ENCODE measurements at places on chromosomes 3 and 15.
A peak's percentile ranks its signal among the peaks of the same experiment; 100 is the strongest.

DNA sequence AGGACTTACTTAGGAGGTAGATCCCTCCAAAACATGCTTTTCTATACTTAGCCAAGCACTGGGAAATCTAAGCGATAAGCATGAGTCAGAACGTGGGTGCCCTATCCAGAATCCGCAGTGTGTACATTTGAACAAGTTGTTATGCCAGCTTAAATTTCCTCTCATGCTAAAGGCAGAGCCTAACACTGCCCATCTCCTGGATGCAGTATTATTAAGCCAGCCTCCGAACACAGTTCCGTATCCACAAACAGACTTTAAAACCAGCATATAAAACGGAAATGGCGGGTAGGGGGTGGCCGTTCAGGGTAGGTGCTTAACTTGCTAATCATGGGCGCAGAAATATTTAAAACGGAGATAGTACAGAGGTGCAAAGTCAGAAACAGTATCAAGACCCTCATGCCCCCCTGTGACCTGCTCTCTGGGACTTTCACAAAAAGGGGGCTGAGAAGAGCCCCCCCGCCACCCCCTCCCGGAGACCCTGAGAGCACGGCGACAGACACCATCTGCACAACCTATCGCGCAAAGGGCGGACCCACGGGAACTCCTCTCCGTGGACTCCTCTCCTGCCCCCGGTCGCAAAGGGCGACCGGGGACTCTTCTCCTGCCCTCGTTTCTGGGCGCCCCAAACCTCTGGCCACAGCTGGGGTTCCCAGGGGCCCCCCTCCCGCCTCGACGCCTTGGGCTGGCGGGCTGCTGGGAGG is 889 bp upstream of the LRRIQ4 start:
- DNase-seq, result no peak

DNA sequence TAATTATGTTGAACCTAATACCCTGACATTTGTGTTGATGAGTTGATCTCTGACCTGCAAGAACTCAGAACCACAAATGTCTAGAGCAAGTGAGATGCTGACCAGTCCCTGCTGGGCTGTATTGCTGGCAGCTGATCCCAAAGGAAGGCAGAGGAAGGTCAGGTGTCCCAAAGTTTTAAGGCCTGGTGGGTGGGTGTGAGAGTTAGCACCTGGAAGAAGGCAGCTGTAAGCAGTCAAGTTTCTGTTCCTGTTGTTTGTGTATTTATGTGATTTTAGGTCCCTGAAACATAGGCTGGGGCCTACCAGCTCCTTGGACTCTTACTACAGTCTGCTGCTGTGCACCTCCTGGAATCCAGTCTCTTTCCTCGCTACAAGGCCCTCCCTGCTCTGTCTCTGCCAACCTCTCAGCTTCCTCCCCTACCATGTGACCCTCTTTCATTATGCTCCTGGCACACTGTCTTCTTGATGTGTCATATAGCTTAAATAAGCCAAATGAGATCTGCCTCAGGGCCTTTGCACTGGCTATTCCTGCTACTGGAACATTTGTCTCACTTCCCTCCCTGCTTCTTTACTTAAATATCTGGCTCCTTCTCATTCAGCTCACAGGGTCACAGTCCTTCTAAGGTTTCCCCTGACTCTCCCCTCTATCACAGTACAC is 31.0 kb upstream of the ATOSA start:
- DNase-seq, result no peak

GRCh38 chr3:153291059-153291685 is 129.1 kb downstream of the RAP2B start:
- no peak for DNase-seq

DNA sequence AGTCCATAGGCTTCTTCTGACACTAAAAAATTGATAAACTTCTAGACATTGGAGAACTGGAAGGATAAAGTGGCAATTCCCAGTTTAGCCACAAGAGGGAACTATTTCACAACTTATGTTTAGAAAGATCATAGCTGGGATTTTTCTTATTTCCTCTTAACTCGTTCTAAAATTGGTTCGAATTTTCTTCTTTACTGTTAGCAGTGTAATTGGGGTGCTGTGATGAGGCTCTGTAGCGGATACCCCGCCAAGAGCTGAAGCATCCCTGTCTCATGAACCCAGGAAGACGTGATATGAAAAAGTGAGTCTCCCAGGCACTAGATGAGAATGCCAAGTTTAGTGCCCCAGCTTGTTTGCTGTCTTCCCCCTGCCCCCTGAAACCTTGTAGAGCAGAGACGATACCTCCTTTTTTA is 85.1 kb downstream of the PDCD6IP start:
- no peak for DNase-seq

GRCh38 chr3:64911138-64911537 is 223.3 kb upstream of the ADAMTS9 start:
- no peak for DNase-seq

DNA sequence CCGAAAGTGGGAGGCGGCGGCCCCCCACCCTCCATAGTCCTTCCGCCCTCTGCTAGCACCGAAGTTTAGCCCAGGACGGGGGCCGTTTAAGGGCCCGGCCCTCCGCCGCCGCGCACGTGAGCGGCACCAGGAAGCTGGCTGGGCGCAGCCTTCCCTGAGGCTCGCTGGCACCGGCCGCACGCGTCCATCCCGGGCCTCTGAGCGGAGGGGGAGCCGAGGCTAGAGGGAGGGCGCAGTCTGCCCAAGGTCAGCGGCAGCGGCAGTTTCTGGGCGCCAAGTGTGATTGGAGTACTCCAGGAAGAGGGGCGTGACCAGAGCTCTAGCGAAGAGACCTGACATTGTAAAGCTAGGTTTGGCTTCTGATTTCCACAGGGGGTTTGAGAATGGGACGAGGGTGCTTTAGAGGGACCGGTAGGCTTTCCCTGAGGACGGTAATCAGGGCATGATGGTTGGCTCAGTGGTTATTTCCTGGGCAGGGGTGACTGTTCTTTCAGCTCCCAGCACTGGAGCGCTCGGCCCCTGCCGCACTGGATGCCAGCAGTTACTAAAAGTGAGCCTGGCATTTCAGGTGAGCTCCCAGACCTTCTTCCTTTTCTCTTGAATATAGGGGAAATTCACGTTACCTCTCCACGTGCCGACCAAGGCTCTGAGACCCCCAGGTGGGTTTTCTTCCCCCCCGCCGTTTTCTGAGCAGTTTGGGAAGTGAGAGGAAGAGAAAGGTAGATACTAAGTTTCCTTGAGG is 853 bp downstream of the TEX264 start:
- DNase-seq, result peak; percentile 91

- no peak for DNase-seq
These were observed 379.0 kb upstream of the TPRG1 start for GRCh38 chr3:188792793-188793192.

GRCh38 chr3:127676456-127676855 is 3.7 kb downstream of the ABTB1 start:
- DNase-seq, result peak; percentile 82

- no peak for DNase-seq
These were observed 57.9 kb downstream of the AGTR1 start for GRCh38 chr3:148755570-148755969.

Measured in mesenteric fat pad (tissue), 1 donor.